Activated T-helper 1 cell treated with anti-CD3 and anti-CD28 coated beads, Interleukin-2, amount 50 U/mL, for 16 hours (primary cell): ENCODE measurements at places on chromosomes 11 and 22.
A peak's percentile ranks its signal among the peaks of the same experiment; 100 is the strongest.

GRCh38 chr11:9274499-9275258 is 9.5 kb upstream of the DENND5A start:
- no peak for DNase-seq

DNA sequence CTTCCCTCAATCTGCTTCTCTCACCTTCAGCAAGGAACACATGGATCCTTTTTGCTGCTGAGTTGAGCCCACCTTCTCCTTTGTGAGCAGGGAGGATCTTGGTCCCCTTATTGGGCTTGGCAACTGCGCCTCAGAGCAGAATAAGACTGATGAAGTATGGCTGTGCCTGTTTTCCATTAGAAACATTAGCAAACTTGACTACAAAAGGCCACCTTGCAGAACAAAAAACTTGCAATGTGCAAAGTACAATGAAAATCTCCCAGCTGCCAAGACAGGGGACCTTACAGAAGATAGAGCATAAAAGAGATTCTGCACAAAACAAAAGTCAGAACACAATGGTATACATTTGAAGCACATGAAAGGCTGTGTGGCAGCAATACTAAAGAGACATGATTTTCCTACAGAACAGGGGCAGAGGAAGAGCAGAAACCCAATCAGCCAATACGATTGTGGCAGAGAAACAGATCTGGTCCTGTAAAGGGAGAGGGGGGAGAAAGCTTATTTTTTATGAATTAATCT is 173.5 kb upstream of the SNX19 start:
- no peak for DNase-seq

- DNase-seq = no peak
These were observed 234.9 kb upstream of the POU2AF2 start for GRCh38 chr11:111010391-111011274.

DNA sequence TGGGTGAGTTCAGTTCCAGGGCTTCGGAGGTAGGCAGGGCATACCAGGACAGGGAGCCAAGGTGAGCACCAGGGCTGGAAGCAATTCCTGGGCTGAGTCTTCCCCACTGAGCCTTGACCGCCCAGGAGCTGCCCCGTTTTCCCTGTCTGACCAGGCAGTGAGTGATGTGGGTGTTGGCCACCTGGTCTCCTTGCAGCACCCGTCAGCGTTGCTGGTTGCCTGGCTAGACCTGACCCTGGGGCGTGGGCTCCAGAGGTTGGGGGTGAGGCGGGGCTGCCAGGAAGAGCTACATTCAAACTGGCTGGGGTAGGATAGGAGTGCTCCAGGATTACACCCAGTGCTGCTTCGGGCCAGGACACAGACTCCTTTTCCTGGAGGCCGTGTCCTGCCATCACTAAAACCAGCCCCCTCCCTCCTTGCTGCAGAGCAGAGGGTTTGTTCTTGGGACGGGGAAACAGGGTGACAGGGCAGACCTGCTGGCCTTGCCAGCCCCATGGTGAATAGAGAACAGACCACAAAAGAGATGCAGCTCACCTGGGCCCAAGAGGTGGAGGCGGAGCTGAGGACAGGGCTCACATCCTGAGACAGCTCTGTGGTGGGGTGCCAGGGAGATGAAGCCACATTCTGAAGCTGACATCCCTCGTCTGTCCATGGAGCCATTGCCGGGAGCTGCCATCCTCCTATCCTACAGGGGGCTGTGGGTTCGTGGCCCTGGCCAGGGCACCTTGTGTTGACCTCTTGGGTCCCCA is 14.2 kb downstream of the INCENP start:
- no peak for DNase-seq

DNA sequence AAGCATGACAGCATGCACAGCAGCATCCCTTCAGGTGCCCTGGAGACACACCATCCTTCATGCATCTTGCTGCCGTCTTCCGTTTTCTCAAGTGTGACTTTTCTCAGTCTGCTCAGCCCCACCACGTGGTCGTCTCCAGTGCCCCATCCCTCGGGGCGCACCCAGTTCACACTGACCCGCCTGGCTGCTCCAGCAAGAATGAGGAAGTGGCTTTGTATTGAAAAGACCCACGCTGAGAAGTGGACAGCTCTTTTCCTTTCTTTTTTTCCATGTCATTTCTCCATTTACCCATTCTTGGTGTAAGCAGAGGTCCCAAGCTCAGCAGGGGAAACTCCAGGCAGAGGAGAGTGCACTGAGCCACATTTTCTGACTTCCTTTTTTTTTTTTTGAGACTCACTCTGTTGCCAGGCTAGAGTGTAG is 14.5 kb downstream of the SERPINH1 start:
- DNase-seq = no peak

GRCh38 chr22:50526108-50526833 is 873 bp upstream of the SCO2 start:
- peak; percentile 51 for DNase-seq

DNA sequence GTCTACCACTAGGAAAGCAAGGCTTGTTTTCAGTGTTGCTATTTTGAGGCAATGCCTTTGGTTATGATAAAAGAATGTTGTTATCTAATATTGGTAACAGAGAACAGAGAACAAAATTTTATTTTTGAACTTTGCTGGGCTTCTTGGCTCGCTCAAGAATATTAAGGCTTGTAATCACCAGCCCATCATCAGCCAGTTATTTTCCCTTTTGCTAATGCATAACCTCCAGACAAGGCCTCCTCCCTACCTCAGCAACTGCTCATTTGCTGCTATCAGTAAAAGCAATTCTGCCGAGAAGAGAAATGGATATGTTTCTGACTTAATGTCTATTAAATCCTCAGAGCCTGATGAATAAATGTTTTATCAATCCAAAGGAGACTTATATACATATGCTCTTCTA is 8.9 kb downstream of the MTMR2 start:
- DNase-seq = no peak

DNA sequence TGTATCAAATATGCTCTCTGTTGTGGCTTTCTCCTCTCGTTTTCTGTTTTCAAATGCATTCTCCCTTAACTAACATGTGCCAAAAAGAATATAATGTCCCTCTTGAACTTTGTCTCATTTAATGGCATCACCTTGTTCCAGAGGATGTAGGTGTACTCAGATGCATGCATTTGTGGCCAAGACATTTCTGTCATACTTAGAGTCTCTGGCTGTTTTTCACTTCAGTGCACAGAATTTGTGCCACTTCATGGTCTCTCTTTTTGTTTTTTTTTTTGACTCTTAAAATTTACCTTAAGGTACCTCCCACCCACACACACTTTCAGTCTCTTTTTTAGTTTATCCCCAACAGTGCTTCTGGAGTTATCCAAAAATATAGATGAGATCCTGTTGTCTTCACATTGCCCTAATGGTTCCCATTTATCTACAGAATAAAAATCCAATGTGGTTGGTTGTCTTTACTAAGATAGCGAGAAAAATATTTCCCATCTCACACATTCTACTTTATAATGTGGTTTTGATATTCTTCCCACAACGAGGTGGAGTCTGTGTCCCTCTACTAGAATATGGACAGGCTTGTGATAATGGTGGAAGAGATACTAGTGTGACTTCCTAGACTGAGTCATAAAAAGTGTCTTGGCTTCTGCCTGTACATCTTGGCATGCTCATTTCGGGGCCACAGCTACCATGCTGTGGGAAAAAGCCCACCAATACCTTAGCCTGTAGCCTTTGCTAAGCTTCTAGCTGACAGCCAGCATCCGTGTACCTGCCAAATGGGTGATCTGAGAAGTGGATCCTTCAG is 125.8 kb downstream of the DDX10 start:
- no peak for DNase-seq

GRCh38 chr11:70489276-70489675 is 90.9 kb downstream of the CTTN start:
- no peak for DNase-seq

DNA sequence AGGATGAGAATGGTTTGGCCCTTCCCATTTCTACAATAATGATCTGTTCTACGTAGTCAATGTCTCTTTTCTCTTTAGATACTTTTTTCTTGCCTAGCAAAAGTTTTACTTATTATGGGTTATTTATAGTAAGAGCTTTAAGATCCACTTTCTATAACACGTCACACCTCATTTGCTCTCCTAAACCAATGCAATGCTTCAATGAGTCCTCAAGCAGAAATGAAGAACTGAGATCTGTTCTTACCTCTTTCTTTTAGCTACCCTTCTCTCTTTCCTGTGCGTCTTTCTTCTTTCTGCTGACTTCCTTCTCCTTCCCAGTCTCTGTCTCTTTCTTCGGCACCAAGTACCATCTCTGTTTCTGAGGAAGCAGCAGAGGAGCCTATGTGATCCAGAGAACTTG is 61.8 kb downstream of the SNX19 start:
- no peak for DNase-seq

DNA sequence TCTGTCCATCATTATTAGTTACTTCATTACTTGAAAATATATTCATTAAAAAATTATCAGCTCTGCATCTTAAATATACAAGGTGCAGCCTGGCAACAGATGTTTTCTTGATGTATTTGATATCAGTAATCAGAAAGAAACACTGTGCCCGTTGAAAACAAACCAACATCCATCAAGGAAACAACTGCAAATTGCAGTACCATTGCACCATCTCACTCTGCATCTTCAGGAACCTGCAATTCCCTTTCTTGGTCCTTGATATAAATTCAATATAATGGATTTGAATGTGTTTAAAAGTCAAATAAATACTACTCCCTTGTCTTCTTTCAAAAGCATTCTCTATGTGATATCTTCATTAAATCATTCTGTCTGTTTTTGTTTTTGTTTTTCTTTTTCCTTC is 1131.2 kb downstream of the FAM181B start:
- no peak for DNase-seq

DNA sequence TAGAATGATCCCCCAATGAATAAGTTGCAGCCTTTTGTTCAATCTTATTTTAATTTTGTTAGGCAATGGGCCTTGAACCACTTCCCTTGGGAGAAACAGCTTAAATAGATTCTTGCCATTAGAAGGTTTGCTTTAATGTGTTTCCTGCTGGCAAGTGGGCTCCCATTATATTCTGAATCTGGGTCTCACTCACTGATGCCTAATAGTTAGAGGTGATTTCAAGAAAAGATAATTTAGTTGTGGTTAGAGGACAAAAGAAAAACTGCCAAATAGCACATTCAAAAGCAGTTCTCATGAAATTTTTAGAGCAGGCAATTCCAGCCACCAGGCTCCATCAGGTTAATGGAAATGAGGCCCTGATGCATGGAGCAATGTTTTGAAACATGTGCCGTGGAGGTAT is 362.6 kb upstream of the CHORDC1 start:
- DNase-seq = no peak

DNA sequence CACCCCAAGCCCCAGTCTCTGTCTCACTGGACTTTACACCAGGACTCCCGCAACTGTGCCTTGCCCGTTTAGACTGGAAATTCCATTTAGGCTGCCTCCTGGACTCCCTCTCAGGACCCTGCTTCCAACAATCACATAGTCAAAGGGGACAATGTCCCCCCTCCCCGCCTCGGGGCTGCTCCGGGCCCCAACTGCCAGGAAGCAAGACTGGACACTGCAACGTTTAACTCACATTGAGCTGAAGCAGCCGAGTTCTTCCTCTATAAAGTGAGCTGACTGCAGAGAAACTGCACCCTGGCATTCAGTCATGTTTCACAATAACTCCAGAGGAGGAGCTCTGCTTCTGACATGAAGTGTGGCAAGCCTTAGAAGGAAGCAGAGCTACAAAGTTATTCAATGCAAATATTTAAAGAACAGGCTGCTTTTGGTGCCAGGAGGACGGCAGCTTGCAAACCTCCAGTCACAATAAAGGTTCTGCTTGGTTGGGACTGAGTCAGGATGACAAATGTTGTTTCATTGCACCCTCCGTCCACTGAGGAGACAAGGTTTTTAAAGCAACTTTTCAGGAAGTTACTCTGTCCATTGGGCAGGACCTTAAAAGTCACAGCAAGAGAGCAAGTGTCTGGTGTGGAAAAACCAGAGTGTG is 19.9 kb downstream of the PACSIN2 start:
- no peak for DNase-seq

DNA sequence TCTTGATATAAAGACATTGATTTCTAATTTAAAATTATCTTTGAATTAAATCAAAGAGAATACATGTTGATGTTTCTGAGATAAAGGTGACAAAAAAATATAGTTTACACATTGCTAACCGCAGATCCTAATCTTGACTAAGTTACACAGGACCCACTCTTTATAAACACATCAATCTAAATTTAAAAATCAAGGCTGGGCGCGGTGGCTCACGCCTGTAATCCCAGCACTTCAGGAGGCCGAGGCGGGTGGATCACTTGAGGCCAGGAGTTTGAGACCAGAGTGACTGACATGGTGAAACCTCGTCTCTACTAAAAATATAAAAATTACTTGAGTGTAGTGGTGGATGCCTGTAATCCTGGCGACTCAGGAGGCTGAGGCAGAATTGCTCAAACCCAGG is 1.9 kb downstream of the ARFGAP3 start:
- no peak for DNase-seq

GRCh38 chr11:92969634-92970347 is at the start of gene MTNR1B:
Gene MTNR1B, plus strand, starts transcription at chr11:92969651. Its CDS starts 75 bp downstream, at chr11:92969726.
- DNase-seq = no peak

- no peak for DNase-seq
These were observed 9.0 kb downstream of the IGLL5 start for GRCh38 chr22:22896601-22897000.

GRCh38 chr22:50696799-50697561 is 24.4 kb downstream of the SHANK3 start:
- no peak for DNase-seq

GRCh38 chr11:15045891-15046290 is 27.5 kb upstream of the CALCB start:
- DNase-seq = no peak

DNA sequence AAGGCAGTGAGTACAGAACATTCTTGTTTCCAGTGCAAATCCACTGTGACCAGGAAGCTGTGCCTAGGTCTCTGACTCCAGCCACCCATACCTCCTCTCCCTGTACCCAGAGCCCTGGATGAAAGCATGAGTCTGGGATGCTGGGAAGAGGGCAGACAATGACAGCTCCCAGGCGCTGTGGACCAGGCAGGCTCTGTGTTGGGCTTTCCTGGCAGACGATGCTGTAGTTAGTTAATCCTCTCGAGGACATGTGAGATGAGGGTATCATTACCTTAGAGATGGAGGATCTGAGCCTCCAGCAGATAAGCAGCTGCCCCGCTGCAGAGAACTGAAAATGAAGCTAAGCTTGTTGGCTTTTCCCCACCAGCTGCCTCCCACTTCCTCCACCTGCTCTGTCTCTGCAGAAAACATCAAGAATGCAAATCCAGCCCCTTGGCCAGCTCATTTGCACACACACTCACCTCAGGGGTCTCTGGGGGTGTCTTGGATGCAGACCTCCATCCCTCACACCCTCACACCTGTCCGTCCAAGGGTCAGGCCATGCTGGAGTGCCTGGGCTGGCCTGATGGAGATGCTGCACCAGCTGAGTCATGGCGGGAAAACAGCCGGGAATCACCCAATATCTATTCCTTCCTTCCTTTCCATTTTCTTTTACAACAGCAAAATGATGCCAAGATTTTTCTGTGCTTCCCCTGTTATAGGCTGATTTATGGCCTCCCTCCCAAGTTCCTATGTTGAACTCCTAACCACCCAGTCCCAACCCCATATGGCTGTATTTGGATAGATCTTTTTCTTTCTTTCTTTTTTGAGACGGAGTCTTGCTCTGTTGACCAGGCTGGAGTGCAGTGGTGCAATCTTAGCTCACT is 94.9 kb upstream of the SEPTIN5 start:
- no peak for DNase-seq

- peak; percentile 12 for DNase-seq
These were observed 43.4 kb downstream of the CPT1A start for GRCh38 chr11:68798221-68798813.

- DNase-seq = no peak
These were observed 62.4 kb upstream of the ZBED5 start for GRCh38 chr11:10920205-10920604.
